Upper lobe of right lung (tissue), 1 donor: ENCODE measurements at places on chromosomes 6 and 20.

DNA sequence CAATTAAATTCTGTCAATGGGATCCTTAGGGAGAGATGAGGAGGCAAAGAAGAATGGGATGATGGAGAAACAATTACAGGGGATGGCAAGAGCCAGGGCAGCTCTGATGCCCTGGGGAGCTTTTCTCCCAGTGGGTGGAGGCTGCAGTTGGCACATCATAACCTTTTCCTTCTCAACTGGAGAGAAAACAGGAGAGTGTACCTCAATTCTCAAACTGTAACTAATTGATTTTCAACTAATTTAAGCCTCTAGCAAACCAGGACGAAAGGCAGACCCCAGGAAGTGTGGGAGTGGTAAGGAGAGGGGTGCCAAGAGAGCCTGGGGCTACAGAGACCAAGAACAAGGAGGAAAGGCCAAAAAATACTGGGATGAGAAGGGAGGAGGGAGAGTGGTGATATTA is 5.7 kb downstream of the BMP5 start:
- peak overlapping the region; percentile 32 for H3K4me3 ChIP-seq
- DNase-seq: no peak
- H3K36me3 ChIP-seq: no peaks in the 10 kb centered on the region

- no peak overlapping the region for H3K27ac ChIP-seq
- H3K36me3 ChIP-seq: no peaks in the 10 kb centered on the region
- H3K27me3 ChIP-seq: no peaks in the 10 kb centered on the region
- peak; percentile 31 for DNase-seq
- no peaks in the 10 kb centered on the region for H3K4me1 ChIP-seq
These were observed 39.9 kb downstream of the KIAA1755 start for GRCh38 chr20:38220587-38221118.

GRCh38 chr6:26554697-26555504 is 16.7 kb downstream of the HMGN4 start:
- H3K4me1 ChIP-seq: peaks cover 7% of the 10 kb centered on the region
- H3K27me3 ChIP-seq: no peaks in the 10 kb centered on the region
- peak overlapping the region; percentile 63 for H3K4me3 ChIP-seq
- peak overlapping the region; percentile 70 for H3K27ac ChIP-seq
- no peaks in the 10 kb centered on the region for H3K36me3 ChIP-seq
- no peak for DNase-seq

DNA sequence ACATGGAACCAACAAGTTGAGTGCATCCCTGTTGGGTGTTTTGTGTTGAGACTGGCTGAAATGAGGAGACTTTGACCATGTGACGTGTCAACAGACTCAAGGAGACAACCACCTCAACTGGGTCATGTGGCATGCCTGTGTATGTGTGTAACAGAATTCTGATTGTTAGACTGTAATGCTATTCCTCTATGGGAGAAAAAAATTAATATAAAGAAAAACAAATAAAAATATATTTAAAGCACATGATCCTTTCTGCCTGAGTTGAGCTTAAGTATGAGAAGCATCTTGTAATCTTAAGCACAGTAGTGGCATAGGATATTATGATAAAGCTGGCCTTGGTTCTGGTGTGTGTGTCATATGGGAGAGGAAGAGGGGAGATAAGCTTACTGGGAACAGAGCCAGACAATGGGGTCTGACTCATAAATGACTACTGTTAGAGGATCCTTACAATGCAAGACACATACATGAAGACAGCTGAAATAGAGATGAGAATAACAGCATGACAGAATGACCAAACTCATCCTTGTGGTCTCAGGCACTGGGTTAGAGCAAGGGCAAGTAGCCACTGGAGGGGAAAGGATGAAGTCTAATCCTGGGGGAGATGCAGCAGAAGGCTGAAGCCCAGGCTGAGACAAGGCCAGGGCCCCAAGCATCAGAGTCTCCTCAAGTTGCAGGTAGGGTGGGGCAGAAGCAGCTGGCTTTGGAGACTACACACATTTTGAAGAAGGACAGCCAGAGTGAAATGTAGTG is 9.2 kb downstream of the TP53INP2 start:
- H3K4me1 ChIP-seq: peaks cover 6% of the 10 kb centered on the region
- DNase-seq: no peak
- peaks cover 22% of the 10 kb centered on the region for H3K36me3 ChIP-seq
- H3K27ac ChIP-seq: no peak overlapping the region
- H3K4me3 ChIP-seq: no peak overlapping the region
- H3K27me3 ChIP-seq: no peaks in the 10 kb centered on the region

GRCh38 chr20:57940868-57941522 is 231.2 kb upstream of the PMEPA1 start:
- H3K27ac ChIP-seq: no peak overlapping the region
- H3K4me1 ChIP-seq: no peaks in the 10 kb centered on the region
- DNase-seq: no peak
- H3K27me3 ChIP-seq: no peaks in the 10 kb centered on the region
- H3K36me3 ChIP-seq: no peaks in the 10 kb centered on the region
- H3K4me3 ChIP-seq: no peak overlapping the region

GRCh38 chr6:133553652-133554051 is 312.5 kb downstream of the EYA4 start:
- H3K27me3 ChIP-seq: no peaks in the 10 kb centered on the region
- H3K27ac ChIP-seq: no peak overlapping the region
- H3K4me1 ChIP-seq: peaks cover 5% of the 10 kb centered on the region
- DNase-seq: no peak
- H3K4me3 ChIP-seq: no peak overlapping the region

DNA sequence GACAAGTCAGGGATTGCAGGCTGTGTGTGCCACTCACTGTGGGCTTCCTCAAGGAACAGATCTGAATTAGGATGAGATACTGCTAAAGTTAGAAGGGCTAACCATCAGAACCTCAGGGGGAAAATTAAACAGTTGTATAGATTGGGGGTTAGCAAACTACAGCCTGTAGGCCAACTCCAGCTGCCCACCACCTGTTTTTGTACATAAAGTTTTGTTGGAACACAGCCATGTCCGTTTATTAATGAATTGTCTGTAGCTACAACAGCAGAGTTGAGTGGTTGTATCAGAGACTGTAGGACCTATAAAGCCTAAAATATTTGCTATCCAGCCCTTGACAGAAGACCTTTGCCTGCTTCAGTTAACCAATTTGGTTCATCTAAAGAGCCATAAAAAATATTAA is 127.2 kb upstream of the ECI2 start:
- H3K27me3 ChIP-seq: no peaks in the 10 kb centered on the region
- DNase-seq: no peak
- no peak overlapping the region for H3K27ac ChIP-seq
- H3K4me1 ChIP-seq: no peaks in the 10 kb centered on the region
- H3K4me3 ChIP-seq: no peak overlapping the region

DNA sequence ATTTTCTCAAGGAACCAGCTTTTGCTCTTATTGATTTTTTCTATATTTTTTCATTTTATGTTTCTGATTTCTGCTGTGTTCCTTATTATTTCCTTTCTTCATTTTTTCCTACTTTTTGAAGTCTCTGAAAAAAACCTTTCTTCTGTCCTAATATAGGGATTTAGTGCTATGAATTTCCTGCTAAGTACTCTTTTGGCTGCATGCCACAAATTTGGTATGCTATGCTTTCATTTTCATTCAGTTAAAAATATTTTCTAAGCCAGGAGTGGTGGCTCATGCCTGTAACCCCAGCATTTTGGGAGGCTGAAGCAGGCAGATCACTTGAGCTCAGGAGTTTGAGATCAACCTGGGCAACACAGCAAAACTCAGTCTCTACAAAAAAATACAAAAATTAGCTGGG is 30.6 kb downstream of the SIRPD start:
- no peak overlapping the region for H3K27ac ChIP-seq
- H3K4me3 ChIP-seq: no peak overlapping the region
- no peak for DNase-seq
- no peaks in the 10 kb centered on the region for H3K27me3 ChIP-seq
- H3K36me3 ChIP-seq: no peaks in the 10 kb centered on the region

DNA sequence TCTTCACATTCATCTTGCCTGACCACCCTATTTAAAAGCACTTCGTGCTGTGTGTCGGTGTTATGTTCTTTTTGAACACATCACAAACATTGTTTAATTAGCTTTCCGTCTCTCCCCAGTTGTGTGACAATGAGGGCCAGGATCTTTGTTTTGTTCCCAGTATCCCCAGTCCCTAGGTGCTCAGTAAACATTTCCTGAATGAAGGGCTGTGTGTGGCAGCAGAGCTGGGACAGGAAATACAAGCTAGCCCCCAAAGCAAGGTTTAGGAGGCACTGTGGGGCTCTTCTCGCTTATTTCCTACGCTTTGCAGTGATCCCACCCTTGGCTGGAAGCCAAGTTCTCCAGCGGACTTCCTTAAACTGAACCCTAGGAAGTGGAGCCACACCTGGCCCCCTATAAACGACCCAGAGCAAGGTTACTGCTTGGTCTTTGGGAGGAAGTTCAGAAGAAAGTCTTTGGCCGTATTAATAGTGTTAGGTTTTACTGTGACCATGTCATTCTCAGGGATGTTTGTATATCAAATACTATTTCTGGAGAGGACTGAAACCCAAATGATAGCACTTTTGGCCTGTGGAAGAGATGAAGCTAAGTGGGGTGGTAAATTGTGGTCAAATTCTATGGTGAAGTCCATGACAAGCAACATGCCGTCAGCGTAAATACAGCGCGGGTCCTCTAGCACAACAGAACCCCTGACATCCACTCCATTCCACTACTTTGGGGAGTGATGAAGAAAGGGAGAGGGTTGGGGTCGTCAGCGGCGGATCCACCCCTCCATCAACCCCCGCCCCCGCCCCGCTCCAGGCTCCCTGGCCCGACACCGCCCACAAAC is 570 bp upstream of the FANCE start:
- peak overlapping the region; percentile 76 for H3K4me3 ChIP-seq
- H3K36me3 ChIP-seq: peaks cover 8% of the 10 kb centered on the region
- H3K27ac ChIP-seq: no peak overlapping the region
- peaks cover 23% of the 10 kb centered on the region for H3K4me1 ChIP-seq

DNA sequence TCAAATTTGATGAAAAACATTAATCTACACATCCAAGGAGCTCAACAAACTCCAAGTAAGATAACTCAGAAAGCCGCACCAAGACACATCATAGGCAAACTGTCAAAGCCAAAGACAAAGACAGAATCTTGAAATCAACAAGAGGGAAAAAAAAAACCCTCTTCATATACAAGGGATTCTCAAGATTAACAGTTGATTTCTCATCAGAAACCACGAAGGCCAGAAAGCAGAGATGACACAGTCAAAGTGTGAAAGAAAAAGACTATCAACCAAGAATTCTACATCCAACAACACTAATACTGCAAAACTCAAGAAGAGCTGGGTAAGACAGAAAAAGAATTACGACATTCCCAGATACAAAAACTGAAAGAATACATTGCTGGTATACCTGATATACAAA is 73.8 kb downstream of the CDK19 start:
- H3K27me3 ChIP-seq: no peaks in the 10 kb centered on the region
- DNase-seq: no peak
- H3K36me3 ChIP-seq: no peaks in the 10 kb centered on the region
- H3K4me3 ChIP-seq: no peak overlapping the region
- H3K4me1 ChIP-seq: no peaks in the 10 kb centered on the region

- no peaks in the 10 kb centered on the region for H3K27me3 ChIP-seq
- no peak overlapping the region for H3K4me3 ChIP-seq
- H3K36me3 ChIP-seq: peaks cover 10% of the 10 kb centered on the region
- H3K4me1 ChIP-seq: no peaks in the 10 kb centered on the region
These were observed 56.4 kb downstream of the TTI1 start for GRCh38 chr20:37976887-37977286.

- no peaks in the 10 kb centered on the region for H3K27me3 ChIP-seq
- no peak overlapping the region for H3K4me3 ChIP-seq
- H3K36me3 ChIP-seq: no peaks in the 10 kb centered on the region
- peaks cover 20% of the 10 kb centered on the region for H3K4me1 ChIP-seq
- H3K27ac ChIP-seq: no peak overlapping the region
These were observed 45.0 kb downstream of the MOCS1 start for GRCh38 chr6:39889229-39889628.

DNA sequence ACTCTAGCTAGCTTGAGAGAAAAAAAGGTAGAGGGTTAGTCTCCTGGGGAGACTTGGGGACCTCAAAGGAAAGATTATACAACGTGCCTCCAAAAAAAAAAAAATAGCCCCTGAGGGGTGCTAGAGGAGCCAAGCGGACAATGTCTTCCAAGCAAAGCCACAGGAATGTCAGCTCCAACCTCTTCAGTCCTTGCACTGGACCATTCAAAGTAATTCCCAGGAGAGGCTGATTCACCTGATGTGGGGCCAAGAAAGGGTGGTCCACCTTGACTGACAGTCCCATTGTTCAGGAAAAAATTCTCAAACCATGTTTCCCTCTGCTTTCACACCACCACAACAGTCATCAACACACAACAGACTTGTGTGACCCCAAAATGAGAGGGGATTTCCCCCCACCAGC is 30.7 kb downstream of the ASIP start:
- H3K27me3 ChIP-seq: no peaks in the 10 kb centered on the region
- peaks cover 8% of the 10 kb centered on the region for H3K36me3 ChIP-seq
- H3K4me3 ChIP-seq: no peak overlapping the region
- H3K4me1 ChIP-seq: peaks cover 4% of the 10 kb centered on the region

DNA sequence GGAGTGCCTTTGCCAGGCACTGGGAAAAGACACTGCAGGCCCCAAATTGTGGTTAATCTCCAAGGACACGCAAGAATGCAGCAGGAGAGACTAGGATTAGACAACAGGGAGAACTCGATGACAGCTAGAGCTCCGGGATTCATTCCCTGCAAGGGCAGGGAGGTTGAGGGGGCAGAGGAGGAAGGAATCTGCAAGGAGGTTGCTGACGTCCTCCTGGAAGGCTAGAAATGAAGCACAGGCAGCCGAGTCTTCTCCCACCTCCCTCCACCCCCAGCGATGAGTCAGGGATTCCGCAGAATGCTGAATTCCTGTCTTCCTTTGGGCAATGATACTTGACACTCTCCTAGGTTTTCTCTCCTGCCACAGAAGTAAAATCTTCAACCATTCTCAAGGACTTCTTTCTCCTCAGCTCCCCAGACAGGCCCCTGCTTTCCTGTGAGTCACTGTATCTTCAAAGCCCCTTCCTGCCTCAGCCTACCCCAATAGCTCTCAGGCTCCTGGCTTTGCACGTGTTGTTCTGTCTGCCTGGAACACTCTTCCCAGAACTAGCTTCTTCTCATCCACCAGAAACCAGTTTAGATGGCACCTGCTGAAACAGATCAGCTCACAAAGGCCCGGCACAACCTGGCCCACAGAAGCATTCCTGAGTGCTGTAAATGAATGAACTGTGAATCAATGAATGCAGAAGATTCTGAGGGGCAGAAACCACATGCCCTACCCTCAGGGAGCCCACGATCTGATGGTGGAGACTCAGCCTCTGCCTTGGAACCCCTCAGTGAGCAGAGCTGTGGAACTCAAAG is 85.6 kb downstream of the MRPL14 start:
- no peak for DNase-seq
- H3K36me3 ChIP-seq: no peaks in the 10 kb centered on the region
- H3K27ac ChIP-seq: no peak overlapping the region
- H3K4me3 ChIP-seq: no peak overlapping the region
- no peaks in the 10 kb centered on the region for H3K4me1 ChIP-seq

GRCh38 chr6:53461041-53461656 is 83.8 kb downstream of the GCLC start:
- H3K27me3 ChIP-seq: no peaks in the 10 kb centered on the region
- no peak for DNase-seq
- H3K27ac ChIP-seq: no peak overlapping the region
- H3K4me3 ChIP-seq: no peak overlapping the region
- H3K4me1 ChIP-seq: peaks cover 18% of the 10 kb centered on the region
